ENCODE measurements at places on chromosomes 7 and 10. TPM values are rescaled to one million over a fixed set of nuclear protein-coding genes. Genes with fewer than 3 reads are reported as not detected.

Gene MBL2
- total RNA-seq: not detected

Gene ZNF25
- total RNA-seq: 7.5 TPM

Gene EVX1
- total RNA-seq: 0.07 TPM

Gene TEX47
- total RNA-seq: not detected

Gene FMC1
- 7.8 TPM for total RNA-seq

Gene CYP2W1
- not detected for total RNA-seq

Gene GIMAP5
- total RNA-seq: 50.5 TPM

Gene LOXL4
- not detected for total RNA-seq

DNA sequence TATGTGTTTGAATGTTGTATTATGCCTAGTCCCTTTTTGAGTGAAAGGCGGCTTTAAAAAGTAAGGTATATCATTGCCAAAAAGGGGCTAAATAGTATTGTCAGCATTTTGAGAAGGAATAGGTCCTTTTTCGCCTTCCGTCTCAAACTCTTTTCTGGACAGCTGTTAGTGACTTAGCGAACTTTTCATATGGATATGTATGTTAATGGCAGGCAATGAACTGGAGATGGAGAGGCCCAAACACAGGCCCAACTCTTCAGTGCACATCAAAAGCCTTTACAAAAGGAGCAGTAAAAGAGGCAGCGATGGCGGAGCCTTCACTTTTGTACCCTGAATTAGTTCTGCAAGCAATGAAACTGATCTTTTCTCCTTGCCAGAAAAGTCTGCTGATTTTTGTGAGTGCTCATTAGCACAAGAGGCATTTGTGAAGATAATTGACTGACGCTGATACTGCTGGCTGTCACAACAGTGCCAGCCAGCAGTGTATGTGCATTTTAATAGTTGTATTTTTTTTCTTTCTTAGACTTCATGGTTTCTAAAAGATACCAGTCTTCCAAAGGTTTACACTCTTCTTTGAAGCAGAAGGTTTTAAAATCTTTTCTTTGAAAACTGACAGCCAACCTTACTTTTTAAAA lies 243.7 kb upstream of the SP8 start:
- no peak for DNase-seq

DNA sequence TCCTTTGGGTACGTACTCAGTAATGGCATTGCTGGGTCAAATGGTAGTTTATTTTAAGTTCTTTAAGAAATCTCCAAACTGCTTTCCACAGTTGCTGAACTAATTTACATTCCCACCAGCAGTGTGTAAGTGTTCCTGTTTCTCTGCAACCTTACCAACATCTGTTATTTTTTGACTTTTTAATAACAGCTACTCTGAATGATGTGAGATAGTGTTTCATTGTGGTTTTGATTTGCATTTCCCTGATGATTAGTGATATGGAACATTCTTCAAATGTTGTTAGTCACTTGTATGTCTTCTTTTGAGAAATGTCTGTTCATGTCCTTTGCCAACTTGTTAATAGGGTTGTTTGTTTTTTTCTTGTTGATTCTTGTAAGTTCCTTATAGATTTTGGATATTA lies 558.9 kb downstream of the SH2D4B start:
- DNase-seq: no peak

- no peak for DNase-seq
These were observed 80.0 kb upstream of the COL1A2 start for GRCh38 chr7:94314413-94315410.

DNA sequence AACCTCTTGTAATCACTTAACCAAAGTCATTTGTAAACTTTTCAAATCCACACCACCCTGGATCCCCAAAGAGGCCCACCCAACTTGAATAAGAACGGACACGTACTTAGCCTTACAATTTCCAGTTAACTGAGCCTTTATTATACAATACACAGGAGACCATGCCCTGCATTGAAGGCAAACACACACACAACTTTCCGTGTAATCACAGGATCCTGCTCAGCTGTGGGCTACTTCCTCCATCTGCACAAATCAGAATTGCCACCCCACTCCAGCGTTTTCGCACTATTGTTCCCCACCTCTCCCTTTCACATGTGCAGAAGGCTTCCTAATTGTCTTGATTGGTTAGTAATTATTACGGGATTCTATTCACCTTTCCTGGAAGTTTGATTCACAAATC lies 12.1 kb upstream of the PODXL start:
- no peak for DNase-seq

- no peak for DNase-seq
These were observed 102.5 kb downstream of the FGFR2 start for GRCh38 chr10:121495719-121496118.

DNA sequence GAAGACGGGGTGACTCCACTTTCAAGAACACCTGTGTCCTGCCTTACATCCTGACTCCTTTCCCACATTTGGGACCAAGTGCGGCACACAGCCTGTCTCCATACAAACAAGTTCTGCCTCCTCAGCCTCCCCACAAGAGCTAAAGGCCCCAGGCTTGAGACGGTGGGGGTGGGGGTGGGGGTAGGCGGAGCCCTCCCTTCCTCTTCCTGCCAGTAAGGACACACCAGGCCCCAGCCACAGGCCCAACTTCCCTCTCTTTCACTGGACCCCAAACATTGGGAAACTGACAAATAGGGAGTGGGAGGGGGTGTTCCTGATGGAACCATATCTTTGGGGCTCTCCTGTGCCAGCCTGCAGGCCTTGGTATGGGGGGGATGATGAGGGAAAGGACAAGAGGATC lies 4.6 kb downstream of the CDK5 start:
- no peak for DNase-seq

- DNase-seq: peak; percentile 0
These were observed 642 bp upstream of the PRKG1 start for GRCh38 chr10:51073453-51074237.

- no peak for DNase-seq
These were observed 20.3 kb downstream of the UROS start for GRCh38 chr10:125802739-125803138.

DNA sequence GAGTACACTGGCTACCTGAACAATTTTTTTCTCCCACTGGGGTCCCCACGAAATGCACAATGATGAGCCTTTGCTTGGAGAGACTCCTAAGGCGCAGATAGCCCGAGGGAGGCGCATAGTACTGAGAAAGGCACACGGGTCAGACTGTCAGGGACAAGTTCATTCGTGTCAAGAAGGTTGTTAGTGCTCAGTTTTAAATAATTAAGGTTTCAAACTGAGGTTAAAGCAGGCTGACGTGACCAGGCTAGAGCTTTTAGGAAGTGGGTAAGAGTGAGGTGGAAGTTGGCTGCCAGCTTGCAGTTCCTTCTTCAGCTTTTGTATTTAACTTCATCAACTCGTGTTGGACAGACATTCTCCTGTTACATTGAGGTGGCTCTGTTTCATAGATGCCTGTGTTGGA lies 31.6 kb downstream of the RBM33 start:
- DNase-seq: no peak

DNA sequence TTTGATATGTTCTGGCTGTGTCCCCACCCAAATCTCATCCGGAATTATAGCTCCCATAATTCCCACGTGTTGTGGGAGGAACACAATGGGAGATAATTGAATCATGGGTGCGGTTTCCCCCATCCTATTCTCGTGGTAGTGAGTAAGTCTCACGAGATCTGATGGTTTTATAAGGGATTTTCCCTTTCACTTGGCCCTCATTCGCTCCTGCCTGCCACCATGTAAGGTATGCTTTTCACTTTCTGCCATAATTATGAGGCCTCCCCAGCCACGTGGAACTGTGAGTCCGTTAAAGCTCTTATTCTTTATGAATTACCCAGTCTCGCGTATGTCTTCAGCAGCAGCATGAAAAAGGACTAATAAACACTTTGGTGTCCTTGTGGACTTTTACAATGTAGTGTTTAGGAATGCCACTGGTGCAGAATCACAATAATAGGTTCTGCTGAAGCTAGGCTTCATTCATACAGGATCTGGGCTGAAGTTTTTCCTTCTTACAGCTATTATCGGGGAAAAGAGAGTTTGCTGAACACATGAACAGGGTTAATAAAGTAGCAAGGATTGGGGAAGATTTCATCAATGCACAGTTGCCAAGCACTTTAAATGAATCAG lies 74.3 kb downstream of the CPED1 start:
- DNase-seq: no peak

DNA sequence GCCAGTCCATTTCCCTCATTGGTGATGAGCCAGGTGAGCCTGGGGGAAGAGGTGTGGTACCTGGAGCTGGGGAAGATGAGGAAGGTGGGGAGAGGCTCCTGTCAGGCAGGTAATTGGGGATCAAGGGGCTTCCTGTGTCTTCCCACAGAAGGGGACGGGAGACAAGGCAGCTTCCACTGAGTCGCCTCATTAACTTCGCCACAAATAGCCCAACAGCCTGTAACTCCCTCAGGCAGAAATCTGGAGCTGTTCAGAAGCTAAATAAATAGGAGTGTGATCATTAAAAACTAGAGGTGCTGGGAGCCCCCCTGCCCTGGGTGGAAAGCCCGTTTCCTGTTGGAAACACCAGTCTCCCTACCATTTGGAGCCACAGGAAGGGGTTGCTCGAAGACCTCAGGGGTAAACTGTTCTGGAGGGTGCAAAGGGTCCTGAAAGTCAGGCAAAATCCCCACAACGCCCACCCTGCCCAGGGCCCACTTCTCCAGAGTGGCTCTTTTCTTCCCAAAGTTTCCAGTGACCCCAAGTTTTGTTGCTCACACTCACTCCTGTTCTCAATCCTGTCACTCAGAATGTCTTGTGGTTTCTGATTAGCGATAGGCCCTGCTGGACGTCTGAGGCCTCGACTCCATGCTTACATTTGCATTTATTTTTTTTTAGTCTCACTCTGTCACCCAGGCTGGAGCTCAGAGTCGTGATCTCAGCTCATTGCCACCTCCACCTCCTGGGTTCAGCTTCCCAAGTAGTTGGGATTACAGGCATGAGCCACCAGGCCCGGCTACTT lies 25.7 kb downstream of the UNC5B start:
- DNase-seq: no peak

GRCh38 chr7:151809146-151809863 lies 67.6 kb downstream of the PRKAG2 start:
- no peak for DNase-seq

GRCh38 chr7:16242920-16243319 lies 178.4 kb downstream of the CRPPA start:
- no peak for DNase-seq

GRCh38 chr10:99983280-99983988 lies 26.3 kb downstream of the DNMBP start:
- DNase-seq: no peak

- no peak for DNase-seq
These were observed 103.8 kb downstream of the MLLT10 start for GRCh38 chr10:21637795-21638194.

DNA sequence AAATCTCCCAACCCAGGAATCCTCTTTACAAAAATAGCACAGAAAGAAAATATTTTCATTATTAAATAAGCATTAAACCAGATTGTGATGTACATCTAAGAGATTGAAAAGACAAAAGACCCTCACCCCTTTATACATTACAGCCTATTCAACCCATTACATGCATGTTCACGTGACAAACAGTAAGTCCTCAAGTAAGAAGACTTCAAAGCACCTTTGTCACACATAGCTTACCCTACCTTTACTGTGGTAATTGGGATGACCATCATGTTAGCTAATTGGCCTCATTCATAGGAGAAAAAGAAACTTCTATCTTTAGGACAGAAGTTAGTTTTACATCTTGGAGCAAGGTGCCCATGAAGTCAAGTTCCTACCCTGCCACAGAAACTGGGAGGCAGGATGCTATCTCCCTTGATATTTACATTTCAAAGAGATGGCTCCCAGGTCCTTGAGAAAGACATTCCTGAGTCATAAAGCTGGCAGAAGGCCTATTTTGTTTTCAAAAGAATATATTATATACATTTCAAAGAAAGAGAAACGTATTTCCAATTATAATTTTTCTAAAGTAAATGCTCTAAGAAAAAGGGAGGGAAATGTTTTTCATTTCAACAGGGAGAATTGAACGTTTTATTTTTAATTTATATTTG lies 48.1 kb downstream of the GNAI1 start:
- no peak for DNase-seq

DNA sequence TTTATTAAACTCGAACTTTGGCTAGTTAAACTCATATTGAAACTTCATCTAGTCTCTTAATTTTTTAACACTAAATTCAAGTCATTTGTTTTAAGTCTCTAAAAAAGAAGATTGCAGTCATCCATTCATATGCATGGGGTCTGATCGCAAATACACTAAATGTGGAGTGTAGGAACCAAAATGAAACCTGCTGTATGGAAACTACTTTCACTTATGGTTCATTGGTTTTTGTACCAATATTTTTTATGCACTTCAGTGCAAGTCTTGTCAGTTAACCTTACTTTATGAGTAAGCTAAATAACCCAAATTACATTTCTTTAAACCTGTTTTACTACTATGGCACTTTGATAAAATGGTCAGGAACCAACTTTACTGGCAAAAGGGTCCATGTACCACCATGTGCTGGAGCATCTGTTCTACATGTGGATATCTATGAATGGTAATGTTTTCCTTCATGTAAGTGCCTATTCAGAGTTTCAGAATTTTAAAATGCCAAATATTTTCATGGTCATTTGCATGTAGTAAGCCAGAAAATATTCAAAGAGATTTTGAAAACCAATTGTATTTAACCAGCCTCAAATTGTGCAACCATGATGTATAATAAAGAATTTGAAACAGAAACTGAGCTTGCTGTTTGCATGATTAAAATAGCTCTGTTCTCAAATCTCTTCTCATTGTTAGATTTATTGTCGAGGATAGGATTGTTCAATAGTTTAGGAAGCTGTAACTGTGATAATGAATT lies 7.6 kb upstream of the SUPV3L1 start:
- DNase-seq: no peak

- peak; percentile 74 for DNase-seq
These were observed 1.0 kb downstream of the PFKP start for GRCh38 chr10:3068201-3068967.

DNA sequence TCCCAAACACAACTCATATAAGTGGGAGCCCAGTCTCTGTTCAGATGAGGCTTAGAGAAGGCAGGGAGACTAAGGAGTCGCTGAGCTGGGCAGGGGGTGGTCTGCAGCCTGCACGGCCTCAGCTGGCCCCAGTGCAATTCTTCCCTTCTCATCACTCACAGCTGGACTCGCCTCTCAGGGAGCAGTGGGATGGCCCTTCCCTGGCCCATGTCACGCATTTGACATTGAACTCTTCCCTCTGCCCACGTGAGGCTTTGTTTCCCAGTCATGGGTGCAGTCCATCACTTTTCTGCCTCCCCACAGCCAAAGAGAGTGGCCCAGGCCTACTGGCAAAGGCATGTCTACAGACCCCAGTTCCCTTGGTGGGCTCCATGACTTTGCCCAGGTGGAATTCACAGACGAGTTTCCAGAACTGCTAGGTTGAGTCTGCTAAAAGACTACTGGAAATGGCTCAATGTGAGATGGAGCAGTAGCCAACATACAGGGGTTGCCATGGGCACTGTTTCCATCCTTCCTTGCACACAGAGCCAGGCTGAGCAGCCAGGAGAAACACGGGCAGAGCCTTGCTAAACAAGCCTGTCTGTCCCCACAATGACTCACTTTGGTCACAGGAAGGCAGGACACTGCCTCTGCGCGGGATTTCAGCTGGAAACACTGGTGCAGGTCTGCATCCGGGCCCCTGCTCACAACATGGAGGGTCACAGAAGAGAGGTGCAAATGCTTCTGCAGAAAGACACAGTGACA lies 90.1 kb downstream of the OAT start:
- DNase-seq: no peak

- DNase-seq: no peak
These were observed 750.7 kb downstream of the SUGCT start for GRCh38 chr7:40885503-40885902.

GRCh38 chr10:29957236-29957635 lies 102.2 kb downstream of the JCAD start:
- no peak for DNase-seq

Data from activated T-cell treated with anti-CD3 and anti-CD28 coated beads, Interleukin-2, amount 50 U/mL, for 72 hours (primary cell).